NCI-H345 (cell line): ENCODE measurements at places on chromosomes 6 and 20.

GRCh38 chr20:63701329-63702035 is 5.0 kb downstream of the TNFRSF6B start:
- DNase-seq, result no peak

- no peak for DNase-seq
Measured at GRCh38 chr20:41534170-41534569, 84.0 kb downstream of the CHD6 start.

GRCh38 chr20:5095931-5096330 is 23.8 kb downstream of the PCNA start:
- DNase-seq, result no peak

- no peak for DNase-seq
Measured at GRCh38 chr6:24883618-24884017, 52.1 kb downstream of the RIPOR2 start.

DNA sequence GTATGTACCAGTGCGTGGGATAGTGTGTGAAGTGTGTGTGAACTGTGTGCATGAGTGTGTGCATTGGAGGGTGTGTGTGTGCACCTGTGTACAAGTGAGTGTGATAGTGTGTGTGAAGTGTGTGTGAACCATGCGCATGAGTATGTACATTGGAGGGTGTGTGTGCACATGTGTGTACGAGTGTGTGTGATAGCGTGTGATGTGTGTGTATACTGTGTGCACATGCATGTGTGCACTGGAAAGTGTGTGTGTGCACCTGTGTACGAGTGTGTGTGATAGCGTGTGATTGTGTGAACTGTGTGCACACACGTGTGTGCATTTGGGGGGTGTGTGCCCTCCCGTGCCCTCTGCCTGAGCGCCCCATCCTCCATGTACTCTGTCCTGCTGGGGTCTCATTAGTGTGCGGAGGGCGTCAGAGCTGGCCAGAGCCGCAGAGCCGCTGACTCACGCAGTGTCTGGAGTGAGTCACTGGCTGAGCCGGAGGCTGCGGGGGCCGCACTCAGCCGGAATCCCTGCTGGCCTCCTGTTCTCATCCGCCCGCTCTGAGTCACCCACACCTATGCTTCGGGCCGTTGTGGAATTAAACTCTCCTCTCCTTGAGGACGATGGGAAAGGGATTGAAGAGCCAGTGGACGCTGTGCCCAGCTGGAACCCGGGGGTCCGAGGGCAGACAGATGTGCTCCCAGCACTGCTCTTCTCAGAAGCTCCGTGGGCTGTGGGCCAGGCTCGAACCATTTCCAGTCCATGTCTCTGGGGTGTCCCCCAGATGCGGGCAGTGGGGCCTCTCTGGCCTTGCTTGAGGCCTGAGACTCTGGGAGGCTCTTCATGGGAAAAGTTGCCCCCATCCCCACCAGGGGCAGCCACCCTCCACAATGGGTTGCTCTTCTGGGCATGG is 27.3 kb upstream of the STX16 start:
- DNase-seq, result peak; percentile 18

- DNase-seq, result no peak
Measured at GRCh38 chr6:30795549-30796293, 51.4 kb upstream of the IER3 start.

GRCh38 chr20:2303673-2304072 is 7.9 kb downstream of the TGM3 start:
- no peak for DNase-seq

DNA sequence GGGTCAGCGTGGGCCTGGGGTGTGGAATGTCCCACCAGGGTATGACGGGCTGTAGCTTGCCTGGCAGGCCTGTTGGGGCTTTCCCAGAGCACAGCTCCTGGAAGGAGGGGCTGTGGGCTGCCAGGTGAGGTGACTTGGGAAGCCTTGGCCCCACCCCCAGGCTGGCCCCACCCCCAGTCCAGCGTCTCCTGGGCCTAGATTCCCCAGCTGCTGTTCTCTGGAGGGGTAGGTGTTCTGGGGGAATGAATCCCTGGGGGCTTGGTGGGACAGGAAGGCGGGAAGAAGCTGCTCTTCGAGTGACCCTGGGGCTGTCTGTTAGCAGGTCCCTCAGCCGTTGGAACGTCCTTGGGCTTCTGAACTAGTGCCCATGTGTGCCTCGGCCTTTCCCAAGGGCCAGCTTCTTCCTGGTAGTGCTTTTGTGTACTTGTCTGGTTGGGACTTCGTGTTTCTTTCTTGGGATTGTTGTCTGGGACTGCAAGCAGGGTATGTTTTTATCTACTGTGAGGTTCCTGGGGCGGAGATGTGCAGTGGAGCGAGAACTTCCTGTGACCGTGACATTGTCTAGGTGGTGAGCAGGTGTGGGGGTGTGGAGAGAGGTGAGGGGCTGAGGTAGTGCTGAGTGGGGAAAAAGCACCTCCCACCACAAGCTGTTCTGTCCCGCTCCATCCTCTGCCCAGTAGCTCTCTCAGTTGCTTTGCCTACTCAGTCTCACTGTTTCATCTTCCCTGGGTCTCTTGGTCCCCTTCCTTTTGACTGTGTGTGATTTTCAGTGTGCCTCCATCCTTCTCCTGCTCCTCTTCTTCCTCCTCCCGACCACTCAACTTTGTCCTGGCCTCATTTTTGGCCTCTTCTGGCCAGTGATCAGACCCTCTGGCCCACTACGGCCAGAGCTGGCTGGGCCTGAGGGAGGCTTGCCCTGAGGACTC is 1.3 kb upstream of the DDR1 start:
- peak; percentile 70 for DNase-seq

DNA sequence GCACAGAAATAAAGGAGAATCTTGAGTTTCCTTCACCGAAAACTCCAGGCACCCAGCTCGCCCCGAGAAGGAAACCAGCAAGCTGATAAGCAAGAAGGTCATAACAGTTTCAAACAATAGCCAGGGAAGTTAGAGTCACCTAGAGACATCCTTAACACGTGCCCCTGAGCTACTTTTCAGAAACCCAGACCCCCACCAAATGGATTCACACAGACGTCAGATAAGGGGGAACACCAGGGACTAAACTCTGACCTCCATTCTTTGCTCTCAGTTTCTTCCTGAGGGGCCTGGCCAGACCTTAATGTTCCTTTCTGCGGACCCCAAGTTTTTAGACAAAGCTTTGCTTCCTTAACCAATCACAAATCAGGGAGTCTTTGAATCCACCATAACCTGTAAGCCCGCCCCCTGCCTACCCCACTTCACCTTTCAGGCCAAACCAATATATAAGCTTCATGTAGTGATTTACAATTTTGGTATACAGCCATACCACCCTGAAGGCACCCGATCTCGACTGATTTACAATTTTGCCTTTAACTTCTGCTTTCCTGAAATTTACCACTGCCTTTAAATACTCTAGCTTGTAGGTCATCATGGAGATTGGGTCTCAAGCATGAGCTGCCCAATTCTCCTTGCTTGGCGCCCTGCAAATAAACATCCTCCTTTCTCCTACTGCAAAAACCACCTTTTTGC is 11.7 kb downstream of the SOD2 start:
- no peak for DNase-seq

- DNase-seq, result no peak
Measured at GRCh38 chr6:67433124-67433523, 1202.0 kb upstream of the ADGRB3 start.
